Common myeloid progenitor, CD34-positive (primary cell): ENCODE measurements at places on chromosomes 6 and 20.

GRCh38 chr6:21726676-21727075 is 133.1 kb downstream of the SOX4 start:
- DNase-seq, result no peak

DNA sequence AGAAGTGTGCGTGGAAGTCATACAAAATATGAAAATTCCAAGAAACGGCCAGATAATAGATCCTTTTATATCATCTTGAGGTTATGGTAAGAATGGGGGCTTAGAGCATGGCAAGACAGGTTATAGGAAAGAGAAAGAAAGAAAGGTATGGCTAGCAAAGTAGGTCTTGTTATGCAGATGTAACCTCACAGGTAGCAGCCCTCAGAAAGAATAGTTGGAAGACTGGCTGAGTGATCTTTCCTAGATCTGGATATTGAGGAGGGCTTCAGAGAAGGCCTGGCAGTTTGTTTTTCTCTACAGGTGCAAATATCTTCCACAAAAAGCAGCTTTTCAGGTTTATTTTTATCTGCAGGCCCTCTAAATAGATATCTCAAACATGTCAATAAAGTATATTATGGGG is 679.5 kb downstream of the KHDRBS2 start:
- no peak for DNase-seq

DNA sequence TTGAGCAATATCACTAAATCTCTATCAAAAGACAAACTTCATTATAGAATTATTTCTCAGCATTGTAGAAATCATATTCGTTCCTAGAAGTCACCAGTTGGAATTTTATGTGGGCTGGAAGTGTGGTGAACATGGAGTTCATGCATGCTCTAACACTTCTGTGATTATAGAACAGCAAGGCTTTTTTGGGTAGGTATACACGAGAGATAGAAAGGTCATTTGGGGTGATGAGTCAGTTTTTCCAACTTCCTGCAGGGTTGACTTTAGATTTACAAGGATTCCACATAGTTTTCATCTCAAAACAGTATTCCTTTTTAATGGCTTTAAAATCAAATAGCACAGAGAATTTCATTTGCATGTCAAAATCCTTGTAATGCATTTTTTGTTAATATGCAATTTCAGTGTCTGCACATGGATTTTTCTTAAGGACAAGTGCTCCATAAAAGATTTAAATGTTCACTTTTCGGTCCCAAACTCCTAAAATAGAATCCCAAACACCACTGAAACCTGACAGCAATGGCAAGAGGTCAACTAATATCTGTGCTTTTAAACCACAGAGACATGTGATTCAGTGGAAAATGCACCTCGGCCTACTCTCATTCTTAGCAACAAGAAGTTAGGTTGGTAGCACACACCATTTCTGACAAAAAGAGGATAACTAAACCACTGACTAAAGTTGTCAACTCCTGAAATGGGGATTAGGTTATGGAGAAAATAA is 211.0 kb downstream of the MOXD1 start:
- DNase-seq, result no peak

DNA sequence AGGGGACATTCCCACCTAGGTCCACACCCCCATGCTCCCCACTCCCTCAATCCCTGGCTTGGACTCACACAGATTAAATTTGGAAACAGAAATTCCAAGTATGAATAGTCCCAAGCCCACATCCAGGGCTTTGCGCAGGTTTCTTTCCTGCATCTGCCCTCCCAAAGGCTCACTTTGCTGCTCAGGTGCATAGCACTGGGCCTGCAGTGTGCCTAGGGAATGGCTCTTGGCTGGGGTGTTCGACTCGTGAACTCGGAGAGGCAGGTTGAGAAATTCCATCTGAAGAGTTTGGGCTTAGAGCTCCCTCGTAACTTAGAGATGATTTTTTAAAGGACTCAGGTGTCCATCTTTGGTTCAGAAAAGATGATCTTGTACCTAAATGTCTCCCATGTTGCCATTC is 14.8 kb upstream of the SF3B5 start:
- no peak for DNase-seq

- peak; percentile 39 for DNase-seq
Observed at GRCh38 chr20:52104546-52105441, 86.8 kb downstream of the ZFP64 start.

DNA sequence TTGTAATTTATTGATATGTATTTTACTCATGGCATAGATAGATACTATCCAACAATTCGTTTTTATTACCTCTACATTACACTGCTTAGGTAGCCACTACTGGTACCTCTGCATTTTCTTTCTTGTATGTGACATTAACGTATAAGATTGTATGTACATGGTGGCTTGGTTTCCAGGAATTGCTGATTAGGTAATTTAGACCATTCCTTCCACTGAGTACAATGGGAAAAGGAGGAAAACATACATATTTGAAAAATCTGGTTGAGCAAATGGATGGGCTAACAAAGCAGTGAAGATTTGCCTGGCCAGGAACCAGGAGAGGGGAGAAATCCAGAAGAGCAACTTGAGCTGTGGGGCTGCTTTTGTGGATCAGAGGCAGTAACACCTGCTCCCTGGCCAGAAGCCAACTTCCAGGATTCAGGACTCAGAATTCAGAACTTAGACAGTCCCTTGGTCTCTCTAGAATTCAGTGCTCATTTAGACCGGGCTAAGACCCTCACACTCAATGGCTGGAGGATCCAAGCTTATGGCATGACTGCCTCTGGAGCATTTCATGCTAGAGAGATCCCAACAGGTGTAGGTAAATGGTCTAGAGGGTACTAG is 17.9 kb upstream of the MICB start:
- no peak for DNase-seq

DNA sequence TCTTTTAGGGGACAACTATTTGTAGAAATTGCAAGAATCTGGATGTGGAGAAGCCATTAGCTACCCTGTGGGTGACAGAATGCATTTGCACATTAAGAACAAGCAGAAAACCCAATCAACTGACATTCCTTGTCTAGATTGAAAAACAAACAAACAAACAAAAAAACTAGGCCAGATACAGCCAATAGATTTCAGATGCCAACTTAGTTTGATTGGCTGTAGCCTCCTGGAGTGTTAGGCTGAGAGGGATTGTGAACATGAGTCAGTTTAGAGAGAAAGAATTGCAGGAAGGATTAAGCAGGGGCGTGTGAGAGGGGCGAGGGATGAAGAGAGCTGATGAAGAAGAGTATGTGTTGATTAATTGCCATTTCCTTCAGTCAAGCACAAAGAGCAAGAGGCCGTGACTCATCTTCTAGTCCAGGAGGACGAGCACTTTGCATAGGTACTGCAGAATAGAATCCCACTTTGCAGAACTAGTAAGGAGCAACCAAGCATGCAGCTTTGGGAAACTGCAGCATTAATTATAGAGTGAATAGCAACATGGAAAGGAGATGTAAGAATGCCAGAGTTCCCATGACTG is 188.0 kb upstream of the RAB32 start:
- no peak for DNase-seq

GRCh38 chr6:151940307-151940706 is 132.8 kb downstream of the ESR1 start:
- DNase-seq, result no peak

GRCh38 chr6:15501826-15502445 is 160.9 kb downstream of the DTNBP1 start:
- no peak for DNase-seq

- no peak for DNase-seq
Observed at GRCh38 chr6:130959951-130960350, 103.1 kb downstream of the EPB41L2 start.

GRCh38 chr6:44234101-44235025 is 11.0 kb downstream of the SLC29A1 start:
- DNase-seq, result peak; percentile 63

GRCh38 chr6:116136373-116136772 is 10.4 kb upstream of the COL10A1 start:
- no peak for DNase-seq

DNA sequence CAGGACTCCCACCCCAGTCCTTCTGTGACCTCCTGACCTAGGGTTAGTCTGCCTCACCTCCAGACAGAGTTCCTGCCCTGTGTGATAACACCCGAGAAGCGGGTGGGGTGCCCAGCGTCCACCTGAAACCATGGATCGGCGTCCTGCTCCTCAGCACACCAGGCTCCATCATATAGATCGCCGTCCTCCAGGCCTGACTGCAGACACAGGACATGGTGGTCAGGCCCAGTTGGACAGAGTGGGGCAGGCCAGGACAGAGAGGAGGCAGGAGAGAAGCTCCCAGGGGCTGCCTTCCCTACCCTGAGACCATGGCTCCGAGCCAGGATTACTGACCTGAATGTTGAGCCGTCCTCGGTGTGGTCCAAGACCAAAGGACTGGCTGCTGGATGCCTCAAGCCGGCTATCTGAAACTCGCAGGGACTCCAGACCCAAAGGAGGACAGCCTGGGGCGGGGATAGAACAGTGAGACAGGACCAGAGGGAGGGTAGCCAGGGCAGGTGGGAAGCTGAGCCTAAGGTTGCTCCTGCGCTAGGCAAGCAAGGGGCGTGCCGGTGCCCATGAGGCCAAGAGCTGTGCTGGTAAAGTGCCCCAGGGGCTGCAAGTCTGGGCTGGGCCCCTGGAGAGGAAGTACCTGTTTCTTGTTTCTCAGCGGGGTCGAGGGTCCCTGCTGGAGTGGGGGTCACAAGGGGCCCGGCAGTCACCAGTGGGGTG is 2.2 kb downstream of the CPXM1 start:
- DNase-seq, result no peak

DNA sequence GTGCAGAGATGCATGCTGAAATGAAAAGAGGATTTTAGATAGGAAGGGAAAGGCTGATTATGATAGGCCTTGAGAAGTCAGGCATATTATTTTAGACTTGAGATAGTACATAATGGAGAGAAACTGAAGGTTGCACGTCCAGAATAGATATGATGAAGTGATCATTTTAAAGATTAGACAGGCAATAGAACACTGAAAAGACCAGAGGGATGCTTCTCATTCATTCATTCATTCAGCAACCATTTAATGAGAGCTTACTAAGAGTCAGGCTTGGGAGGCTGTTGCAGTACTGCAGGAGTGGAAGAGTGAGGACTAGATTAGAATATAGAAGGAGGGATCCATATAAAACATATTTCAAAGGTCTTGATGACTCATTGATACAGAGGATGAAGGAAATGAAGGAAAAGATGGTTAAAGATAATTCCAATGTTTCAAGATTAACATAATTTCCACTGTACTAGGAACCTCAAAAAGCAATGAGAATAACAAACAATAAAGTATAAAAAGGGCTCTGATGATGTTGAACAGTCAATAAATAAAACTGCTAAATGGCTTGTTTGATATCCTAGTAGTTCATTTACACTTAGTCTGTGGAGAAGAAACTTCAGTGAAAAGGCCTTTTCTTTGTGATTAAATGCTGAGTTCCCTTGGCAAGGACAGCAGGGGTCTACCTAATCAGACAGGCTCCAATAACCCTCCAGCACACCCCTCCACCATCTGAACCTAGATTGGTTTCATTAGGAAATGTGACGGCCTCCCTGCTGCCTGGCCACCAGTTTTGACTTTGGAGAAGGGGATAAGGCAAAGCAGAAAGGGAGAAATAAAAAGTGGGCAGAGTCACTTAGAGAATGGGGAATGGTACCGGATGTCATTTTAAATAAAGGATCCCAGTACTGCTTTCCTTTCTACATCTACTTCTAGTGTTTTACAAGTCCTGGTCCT is 5.3 kb upstream of the FBXO9 start:
- no peak for DNase-seq

- no peak for DNase-seq
Observed at GRCh38 chr6:18389479-18389878, 2.3 kb downstream of the RNF144B start.

DNA sequence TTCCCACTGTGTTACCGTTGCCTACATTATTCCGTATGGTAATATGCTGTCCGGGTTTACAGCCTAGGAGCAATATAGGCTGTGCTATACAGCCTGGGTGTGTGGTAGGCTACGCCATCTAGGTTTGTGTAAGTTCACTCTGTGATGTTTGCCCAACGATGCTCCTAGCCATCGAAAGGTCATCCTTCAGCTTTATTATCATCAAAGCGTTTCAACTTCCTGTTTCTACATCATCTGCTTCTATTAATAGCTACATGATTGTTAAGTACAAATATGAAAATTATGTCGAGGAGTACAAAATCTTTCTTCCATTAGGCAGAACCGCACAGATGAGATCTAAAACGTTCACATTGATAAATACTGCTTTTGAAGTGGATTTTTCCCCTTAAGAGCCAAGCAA is 69.9 kb downstream of the PPP1R14C start:
- DNase-seq, result no peak

DNA sequence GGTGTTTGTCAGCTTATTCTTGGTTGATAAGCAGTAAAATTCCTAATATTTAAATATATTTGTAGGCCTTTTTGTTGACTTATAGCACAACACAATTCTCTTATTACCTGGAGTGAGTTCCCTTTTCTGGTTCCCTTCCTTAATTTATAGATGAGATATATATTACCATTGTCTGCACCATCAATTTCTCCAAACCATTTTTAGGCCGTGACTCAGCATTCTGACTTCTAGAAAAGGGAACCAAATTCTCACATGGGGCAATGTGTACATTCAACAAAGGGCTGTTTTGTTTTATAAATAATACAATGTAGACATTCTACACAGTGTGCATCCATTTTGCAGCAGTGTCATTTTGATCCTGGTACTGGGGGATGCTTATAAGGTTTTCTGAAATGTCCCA is 52.8 kb downstream of the NCOA7 start:
- DNase-seq, result peak; percentile 89

DNA sequence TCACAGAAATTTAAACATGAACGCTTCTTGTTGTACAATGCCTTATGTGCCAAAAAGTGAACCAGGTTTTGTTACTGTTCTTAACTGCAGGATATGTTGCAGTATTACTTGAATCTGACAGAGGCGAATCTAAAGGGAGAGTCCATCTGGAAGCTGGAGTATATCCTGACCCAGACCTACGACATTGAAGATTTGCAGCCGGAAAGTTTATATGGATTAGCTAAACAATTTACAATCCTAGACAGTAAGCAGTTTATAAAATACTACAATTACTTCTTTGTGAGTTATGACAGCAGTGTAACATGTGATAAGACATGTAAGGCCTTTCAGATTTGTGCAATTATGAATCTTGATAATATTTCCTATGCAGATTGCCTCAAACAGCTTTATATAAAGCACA is 19.9 kb downstream of the SMPDL3A start:
- DNase-seq, result no peak

GRCh38 chr20:41214666-41215065 is 77.3 kb downstream of the PLCG1 start:
- no peak for DNase-seq

GRCh38 chr6:3403238-3404173 is 53.3 kb downstream of the SLC22A23 start:
- DNase-seq, result no peak

DNA sequence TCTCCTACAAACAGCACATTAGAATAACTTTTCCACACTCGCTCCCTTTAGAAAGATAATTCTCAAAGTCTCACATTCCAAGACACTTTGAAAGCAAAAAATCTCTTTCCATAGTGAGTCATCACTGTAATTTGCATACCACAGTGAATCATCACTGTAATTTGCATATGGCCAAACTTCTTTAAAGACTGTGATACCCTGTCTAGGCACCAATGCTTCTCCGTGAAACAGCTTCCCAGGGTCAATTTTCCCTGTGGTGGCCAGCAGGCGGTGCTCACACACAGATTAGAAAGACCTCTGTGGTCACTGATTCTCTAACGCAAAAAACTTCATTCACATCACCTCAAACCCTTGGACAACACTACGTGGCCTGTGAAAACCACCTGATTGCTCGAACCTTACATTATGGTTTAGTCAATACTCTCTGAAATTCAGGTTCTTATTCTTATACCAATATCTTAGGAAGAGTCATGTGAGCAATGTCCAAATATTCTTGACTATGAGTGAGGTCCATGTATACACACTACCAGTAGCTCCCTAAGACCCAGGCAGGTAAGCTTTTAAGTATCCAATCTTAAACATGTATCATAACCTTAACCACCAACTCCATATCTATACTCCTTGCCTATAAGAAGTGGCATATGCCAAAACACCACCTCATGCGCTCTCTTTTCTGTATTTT is 78.5 kb upstream of the PHACTR1 start:
- DNase-seq, result peak; percentile 87
